CMK (cell line): ENCODE measurements at places on chromosomes 13 and 19.

- DNase-seq = no peak
Measured at GRCh38 chr13:48896312-48896711, 79.4 kb upstream of the FNDC3A start.

- no peak for DNase-seq
Measured at GRCh38 chr13:24081387-24081786, 79.1 kb upstream of the SPATA13 start.

DNA sequence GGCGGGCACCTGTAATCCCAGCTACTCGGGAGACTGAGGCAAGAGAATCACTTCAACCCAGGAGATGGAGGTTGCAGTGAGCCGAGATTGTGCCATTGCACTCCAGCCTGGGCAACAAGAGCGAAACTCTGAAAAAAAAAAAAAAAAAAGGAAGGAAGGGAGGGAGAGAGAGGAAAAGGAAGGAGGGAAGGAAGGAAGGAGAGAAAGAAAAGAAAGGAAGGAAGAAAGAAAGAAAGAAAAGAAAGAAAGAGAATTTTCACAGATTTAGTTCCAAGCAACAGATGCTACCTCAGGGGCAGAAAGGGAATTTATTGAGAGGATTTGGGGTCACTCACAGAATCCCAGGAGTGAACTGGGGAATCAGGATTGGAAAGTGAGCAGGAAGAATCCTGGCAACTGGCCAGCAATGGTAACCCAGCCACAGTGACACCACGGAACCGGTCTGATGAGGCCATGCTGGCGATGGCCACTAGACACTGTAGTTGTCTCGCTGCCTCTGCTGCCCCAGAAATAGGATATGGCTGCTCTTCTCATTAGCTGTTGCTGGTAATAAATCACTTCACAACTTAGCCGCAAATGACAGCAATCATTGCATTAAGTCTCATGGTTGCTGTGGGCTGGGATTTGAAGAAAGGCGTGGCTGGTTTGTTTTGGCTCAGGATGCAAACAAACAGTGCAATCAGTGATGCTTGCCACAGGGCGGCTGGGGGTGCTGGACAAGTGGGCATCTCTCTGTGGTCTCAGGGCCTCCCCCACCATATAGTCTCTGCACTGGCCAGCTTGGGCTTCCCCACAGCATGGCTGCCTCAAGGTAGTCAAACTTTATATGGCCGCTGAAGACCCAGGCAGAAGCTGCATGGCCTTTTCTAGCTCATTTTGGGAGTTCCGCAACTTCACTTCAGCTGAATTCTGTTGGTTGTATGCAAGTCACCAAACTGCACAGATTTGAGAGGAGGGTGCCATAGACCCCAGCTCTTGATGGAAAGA, 5.2 kb upstream of the BCAM start:
- DNase-seq = no peak

DNA sequence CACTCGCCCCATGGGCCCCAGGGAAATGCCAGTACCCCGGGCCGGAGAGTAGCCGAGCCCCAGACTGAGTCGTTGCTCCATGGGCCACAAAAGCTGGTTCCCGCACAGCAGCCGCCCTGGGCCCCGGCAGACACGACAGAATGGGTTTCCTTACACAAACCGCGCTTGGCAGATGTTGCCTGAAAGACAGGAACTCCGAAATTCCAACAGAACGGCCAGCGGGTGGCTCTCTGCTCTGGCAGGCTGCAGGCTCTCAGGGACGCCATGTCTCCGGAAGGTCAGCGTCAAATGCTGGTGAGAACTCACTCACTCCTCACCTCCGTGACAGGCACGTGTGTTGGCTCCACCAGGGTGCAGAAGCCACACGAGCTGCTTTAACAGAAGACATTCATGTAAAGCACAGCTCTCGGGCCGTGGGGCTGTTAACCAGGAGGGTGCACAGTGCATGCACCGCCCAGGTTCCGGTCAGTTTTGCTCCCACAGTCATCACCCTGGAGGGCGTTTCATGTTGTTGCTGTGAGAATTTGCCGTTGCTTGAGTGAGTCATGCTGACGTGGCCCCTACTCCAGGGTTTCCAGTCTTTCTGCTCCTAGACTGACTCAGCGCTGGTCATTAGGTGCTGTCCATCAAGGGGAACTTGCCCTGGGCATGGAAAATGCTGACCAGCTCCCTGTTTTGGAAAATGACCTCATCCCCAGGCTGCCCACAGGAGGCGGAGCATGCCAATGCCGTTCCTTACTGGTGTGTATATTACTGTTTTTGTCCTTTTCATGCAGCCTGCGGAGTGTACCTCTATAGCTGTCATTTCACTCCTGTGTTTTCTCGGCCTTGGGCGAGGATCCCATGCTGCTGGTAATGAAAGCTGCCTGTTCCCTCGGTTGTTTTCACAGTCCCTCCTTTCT, 44.8 kb downstream of the ANKRD10 start:
- DNase-seq = no peak

DNA sequence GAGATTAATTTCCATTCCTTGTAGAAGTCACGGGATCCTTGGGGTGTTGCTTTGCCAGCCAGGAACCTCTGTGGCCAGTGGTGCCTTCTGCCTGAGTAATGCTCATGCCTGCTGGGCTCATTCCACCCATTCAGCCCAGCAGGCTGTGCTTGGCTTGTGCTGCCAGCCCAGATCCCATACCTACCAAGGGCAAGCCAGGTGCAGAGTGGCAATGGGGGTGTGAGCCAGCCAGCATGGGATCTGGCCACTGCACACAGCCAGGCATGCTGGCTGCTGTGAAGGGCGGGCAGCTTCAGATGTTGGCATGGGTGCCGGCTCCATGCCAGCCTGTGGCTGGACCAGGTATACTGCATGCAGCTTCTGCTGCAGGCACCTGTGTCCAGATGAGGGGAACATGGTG, 42.5 kb downstream of the WDFY2 start:
- DNase-seq = no peak
